ENCODE measurements at places on chromosomes 11 and 22. TPM values are rescaled to one million over a fixed set of nuclear protein-coding genes. Genes with fewer than 3 reads are reported as not detected.

The ELFN2 gene
- 0.13 TPM for total RNA-seq

The PATE4 gene
- total RNA-seq: not detected

The TEX12 gene
- 0.65 TPM for total RNA-seq

The STIM1 gene
- total RNA-seq: 29.7 TPM

The MAJIN gene
- not detected for total RNA-seq

The NLRP6 gene
- not detected for total RNA-seq

The IGF2 gene
- total RNA-seq: 1.0 TPM

The SLN gene
- total RNA-seq: not detected

The KLHL35 gene
- 2.7 TPM for total RNA-seq

The ATG16L2 gene
- total RNA-seq: 10.3 TPM

The SCGB1C1 gene
- total RNA-seq: not detected

The CALCA gene
- total RNA-seq: 0.22 TPM

The ANKRD13D gene
- total RNA-seq: 18.8 TPM

The CD3D gene
- total RNA-seq: not detected

The VSIG2 gene
- total RNA-seq: not detected

The PPARA gene
- 29.5 TPM for total RNA-seq

The TYMP gene
- total RNA-seq: 50.7 TPM

The SAA2 gene
- total RNA-seq: 0.13 TPM

The GUCY1A2 gene
- total RNA-seq: 0.91 TPM

The MPST gene
- total RNA-seq: 43.1 TPM

The ALDH3B1 gene
- 50.2 TPM for total RNA-seq

The MYEOV gene
- total RNA-seq: 1.1 TPM

The DEFB131B gene
- total RNA-seq: not detected

The DDI1 gene
- not detected for total RNA-seq

The TP53I11 gene
- 22.0 TPM for total RNA-seq

The GAL3ST3 gene
- 0.32 TPM for total RNA-seq

The PGA3 gene
- 0.39 TPM for total RNA-seq

The CHRM1 gene
- total RNA-seq: not detected

The SSTR3 gene
- total RNA-seq: not detected

The SMC1B gene
- under 0.01 TPM for total RNA-seq

The HSPB2 gene
- 1.7 TPM for total RNA-seq

The KCNQ1OT1 gene
- 6.4 TPM for total RNA-seq
